Right atrium auricular region (tissue), 2 donors: ENCODE measurements at places on chromosomes 1 and 21. TPM values are rescaled to one million over a fixed set of nuclear protein-coding genes. Genes with fewer than 3 reads are reported as not detected.
A peak's percentile ranks its signal among the peaks of the same experiment; 100 is the strongest.

DNA sequence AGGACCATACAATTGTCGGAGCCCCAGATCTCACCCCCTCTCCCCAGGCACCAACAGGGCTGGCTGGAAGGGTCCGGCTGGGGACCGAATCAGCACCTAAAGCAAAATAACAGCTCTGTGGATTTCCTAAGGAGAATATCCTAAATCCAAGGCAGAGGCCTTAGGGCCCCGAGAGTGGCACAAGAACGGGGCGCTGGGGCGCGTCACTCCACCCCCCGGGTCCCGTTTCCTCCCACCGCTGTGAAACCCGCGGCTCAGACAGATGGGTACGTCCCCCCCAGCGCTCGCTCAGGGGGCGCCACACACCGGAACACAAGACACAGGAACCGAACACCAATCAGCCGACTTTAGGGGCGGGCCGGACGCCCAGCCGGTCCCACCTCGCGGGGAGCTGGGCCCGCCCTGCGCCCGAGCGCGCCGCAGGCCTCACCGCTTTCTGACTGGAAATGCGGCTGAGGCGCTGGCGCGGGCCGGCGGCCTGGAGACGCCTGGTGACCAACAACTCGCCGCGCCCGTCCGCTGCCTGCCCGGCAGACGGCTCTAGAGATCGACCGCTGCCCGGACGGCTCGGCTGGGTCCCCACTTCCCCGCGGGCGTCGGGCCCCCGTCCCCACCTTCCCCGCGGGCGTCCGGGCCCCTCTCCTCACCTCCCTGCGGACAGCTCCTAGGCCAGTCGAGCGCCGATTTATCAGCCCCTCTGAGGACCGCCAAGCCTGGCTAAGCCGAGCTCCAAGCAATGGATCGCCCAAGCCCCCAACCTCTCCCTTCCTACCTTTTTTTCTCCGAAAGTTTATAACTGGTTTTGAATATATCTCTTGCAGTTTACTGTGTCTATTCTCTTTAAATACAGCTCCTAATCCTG lies at the start of gene HFM1:
HFM1 (minus strand) TSS at position 687 of the 862 bp plus-strand sequence. CDS start 3,755 bp downstream, outside the sequence.
- no peaks in the 10 kb centered on the region for H3K36me3 ChIP-seq
- DNase-seq = peak; percentile 82
- peak within 1 kb of the TSS; percentile 86 for H3K27ac ChIP-seq
- H3K4me3 ChIP-seq = peak within 1 kb of the TSS; percentile 48

Gene MPZ
- 1.7 TPM for total RNA-seq

DNA sequence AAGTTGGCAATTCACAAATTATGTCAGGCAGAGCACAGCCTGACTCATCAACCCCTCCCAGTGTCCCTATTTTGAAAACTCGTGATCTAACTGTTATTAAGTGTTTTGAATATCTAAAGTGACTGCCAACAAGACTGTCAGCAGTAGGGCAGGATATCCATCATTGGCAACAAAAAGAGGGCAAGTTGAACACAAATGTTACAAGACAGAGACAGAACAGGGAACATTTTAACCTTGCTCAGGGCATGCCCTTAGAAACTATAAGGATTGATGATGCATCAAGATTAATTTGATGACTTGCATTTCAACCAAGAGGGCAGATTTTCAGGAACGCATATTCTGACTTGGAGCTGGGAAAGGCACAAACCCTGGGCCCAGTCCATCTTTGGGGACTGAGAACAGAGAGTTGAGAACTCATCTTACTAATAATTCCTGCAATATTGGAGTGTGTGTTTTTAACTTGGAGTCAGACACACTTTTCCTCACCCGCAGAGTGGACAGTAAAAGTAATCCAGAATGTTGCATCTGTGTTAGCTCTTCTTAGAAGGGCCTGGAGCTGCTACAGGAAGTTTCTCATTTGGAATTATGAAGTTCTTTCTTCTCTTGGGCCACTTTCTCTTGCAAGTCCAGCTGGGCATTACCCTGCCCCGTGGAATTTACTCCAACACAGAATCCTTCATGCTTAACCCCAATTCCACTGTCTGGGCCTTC lies 317.2 kb downstream of the LTN1 start:
- no peak overlapping the region for H3K4me3 ChIP-seq
- DNase-seq = no peak
- H3K36me3 ChIP-seq = no peaks in the 10 kb centered on the region
- H3K4me1 ChIP-seq = peaks cover 24% of the 10 kb centered on the region

Gene AGT
- 86.3 TPM for total RNA-seq

Gene DNAJC28
- total RNA-seq = 3.0 TPM

GRCh38 chr1:202540448-202540847 lies 169.8 kb downstream of the SYT2 start:
- peak overlapping the region; percentile 83 for H3K27ac ChIP-seq
- peak overlapping the region; percentile 43 for H3K4me3 ChIP-seq
- H3K36me3 ChIP-seq = peaks cover 4% of the 10 kb centered on the region
- H3K27me3 ChIP-seq = no peaks in the 10 kb centered on the region
- DNase-seq = no peak

Gene LCE1C
- total RNA-seq = not detected

DNA sequence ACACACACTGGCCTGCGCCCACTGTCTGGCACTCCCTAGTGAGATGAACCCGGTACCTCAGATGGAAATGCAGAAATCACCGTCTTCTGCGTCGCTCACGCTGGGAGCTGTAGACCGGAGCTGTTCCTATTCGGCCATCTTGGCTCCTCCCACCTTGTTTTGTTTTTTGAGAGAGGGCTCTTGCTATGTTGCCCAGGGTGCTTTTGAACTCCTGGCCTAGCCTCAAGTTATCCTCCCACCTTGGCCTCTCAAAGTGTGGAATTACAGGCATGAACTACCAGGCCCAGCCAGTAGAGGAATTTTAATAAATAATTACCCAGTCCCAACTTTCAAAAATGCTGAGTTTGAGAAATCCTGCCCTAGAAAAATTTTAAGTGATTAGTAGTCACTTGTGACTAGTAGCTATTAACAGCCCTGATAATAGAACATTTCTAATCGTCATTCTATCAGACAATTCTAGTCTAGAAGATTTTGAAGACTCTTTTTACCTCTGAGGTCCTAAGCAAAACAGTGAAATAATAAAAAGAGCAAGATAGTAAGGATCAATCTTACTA lies 30.9 kb upstream of the SLC35D1 start:
- no peaks in the 10 kb centered on the region for H3K4me1 ChIP-seq
- no peak overlapping the region for H3K27ac ChIP-seq
- no peaks in the 10 kb centered on the region for H3K36me3 ChIP-seq
- no peak overlapping the region for H3K4me3 ChIP-seq
- no peaks in the 10 kb centered on the region for H3K27me3 ChIP-seq
- DNase-seq = no peak

Gene KIRREL1
- total RNA-seq = 21.9 TPM
